GM19239 (cell line): ENCODE measurements at places on chromosomes 6 and 20.

DNA sequence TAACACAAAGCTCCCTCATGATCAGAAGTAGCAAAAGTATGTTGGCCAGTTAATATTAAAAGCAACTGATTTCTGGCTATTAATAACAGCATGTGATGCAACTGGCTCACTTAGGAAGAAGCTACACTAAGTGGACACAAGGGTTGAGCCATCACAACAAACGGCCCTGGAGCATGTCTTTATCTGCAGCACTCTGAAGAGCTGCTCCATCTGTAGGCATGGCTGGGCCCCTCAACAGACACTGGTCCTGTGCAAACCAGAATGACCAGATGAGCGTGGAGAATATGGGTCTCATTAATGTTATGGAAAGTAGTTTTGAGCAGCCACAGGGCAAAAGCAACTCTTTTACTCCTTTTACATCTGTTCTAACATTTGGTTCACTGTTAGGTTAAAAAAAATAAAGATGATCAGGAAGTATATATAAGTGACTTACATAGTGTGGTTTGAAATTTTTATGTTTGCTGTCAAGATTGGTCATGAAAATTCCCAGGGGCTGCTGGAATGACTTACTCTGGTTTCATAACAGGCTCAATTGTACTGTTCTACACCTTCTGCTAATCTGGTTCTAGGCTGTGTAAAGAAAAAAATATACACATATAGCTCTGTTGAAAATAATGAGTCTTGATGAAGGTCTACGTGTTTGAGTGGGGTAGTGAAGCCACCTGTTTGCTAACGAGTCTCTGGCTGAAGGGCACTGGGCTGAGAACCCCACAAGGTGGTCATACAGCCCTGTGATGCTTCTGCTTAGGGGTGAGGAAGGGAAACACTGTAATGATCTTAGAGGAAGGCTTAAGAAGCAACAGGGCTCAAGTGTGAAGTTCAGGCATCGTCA is 58.1 kb downstream of the INSM1 start:
- DNase-seq: no peak

- DNase-seq: peak; percentile 21
Measured at GRCh38 chr6:106334646-106335448, 9.3 kb upstream of the ATG5 start.

- DNase-seq: no peak
Measured at GRCh38 chr6:87908978-87909811, 138.4 kb upstream of the SPACA1 start.

DNA sequence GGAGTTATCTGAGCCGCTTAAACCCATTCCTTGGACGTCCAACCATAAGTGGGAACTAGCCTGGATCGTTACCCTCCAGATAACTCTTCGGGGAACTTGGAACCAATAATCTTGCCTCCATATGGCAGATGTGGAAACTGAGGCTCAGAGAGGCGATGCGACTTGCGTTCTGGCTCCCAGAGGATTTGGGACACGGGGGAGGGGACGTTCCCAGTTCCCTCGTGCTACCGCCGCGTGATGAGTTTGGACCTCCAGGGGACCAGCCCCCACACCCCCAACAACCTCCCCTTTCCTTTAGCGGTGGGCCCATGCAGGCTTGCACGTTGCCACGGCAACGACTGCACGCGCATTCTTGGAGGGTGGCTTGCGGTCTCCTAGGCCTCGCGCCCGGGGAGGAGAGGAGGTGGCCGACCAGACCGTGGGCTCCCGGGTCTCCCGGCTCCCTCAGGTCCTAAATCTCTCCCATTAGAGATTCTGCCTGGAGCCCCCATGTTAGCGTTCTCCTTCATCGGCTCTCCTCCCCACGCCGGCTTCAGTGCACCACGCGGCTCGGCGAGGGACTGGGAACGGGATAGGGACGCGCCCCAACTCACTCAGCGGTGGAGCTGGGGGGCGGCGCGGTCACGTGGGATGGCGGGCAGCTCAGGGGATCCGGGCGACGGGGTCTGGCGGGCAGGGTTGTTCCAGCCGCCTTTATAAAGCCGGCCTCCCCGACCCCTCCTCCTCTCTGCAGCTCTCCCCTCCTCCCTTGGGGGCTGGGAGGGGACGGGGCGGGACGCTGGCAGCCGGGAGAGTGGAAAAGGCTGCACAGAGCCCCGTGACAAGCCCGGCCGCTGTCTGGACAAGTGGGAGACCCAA is at the start of gene PLTP:
Gene PLTP (minus strand): TSS at position 670 of the 858 bp plus-strand sequence. CDS start 703 bp downstream, outside the sequence.
- no peak for DNase-seq

GRCh38 chr6:4381381-4381780 is 246.0 kb upstream of the ECI2 start:
- DNase-seq: no peak

DNA sequence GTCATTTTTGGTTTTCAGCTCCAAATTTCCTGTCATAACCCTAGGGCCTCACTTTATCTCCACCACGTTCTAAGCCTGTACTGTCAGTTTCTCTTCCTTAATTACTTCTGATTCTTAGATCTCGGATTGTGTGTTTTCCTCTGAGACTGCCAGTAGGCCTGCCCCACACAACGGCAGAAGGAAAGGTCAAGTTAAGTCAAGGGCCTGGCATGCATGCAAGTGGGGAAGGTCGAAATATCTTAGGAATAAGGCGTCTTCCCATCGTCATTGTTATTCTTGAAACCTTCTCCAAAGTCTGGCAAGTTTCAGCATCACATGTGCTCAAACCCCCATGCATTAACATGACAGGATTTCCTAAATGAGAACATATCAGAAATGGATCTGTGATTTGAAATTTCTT is 203.5 kb upstream of the TSHZ2 start:
- DNase-seq: no peak

DNA sequence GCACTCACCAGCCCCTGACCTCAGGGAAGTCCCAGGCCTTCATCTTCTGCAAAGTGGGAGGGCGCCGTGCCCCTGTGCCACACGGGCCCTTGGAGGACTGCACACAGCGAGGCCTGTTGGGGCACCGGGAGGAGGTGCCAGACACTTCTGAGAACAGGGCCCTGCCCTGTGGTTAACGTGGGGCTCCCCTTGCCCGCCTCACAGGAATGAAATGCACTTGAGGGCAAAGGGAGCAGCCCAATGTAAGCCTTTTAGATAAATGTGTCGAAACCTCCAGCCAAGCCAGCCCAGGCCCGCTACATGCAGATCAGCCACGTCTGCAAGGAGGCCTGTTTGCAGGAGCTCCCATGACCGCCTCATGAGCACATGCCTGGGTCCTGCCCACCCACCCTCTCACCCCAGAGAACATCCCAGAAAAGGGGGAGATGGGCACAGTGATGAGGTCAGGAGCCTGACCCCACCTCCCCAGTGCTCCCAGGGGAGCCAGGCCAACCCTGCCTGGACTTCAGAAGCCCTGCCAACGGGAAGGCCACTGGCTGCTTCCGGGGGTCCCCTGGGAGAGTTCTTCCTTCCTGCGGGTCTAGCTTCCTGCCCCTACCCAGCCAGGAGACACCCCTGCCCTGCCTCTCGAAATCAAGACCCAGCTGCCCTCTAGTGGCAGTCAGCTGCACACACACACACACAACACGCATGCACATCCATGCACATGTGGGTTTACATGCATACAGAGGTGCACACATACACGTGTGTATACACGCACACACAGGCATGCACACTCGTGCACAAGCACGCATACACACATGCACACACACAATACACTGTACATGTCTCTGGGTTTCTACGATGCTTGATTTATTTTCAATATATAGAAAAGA is 178.7 kb downstream of the TAF4 start:
- DNase-seq: peak; percentile 67

DNA sequence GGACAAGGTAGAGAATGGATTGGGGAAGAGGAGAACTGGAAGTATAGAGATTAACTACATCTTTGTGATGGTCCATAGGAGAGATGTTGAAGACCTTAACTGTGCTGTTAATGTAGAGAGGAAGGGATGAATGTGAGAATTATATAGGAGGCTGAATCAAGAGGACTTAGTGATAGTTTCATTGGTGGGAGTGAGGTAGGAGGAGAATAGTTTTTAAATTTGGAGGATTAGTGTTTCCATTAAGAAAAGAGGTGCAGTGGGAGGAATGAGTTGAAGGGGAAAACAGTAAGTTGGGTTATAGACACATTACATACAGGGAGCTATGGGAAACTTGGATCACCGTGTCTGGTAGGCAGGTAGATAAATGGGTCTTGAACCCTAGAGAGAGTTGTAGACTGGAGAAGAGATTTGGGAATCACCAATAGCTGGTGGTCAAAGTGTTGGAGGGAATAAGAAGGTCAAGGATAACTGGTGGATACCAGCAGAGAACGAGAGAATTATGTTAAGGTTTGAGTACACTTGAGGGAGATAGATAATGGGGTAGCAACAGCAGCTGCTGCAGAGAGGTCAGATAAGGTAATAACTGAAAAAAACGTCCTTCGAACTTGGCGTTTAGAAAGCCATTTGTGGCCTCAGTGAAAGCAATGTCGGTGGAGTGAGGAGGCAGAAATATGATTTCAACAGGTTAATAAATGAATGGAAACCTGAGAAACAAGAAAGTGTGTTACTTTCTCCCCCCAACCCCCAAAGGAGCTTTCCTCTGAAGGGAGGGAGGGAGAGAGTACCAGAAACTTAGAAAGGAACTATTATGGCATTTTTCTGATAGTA is 3.1 kb downstream of the C6orf89 start:
- no peak for DNase-seq

DNA sequence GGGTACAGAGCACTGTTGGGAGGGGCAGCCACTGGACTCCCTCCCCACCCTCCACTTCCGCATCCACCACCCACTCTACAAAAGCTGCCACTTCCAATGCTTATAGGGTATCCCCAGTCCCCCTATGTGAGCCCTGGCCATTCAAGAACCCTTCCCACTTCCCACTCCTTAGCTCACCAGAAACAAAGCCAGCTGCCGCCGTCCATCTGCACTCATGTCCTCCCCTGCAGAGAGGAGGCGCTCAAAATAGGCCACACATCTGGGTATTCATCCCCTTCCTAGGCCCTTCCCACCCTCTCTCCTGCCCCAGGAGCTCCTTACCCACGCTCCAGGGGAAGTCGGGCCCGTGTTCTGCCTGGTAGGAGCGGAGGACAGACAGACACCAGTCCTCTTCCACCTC is 6.5 kb upstream of the LY6G5C start:
- DNase-seq: no peak

- no peak for DNase-seq
Measured at GRCh38 chr6:12410946-12411345, 120.8 kb downstream of the EDN1 start.

- DNase-seq: peak; percentile 13
Measured at GRCh38 chr6:142671791-142672190, 273.2 kb downstream of the HIVEP2 start.

GRCh38 chr6:105909106-105909505 is 177.0 kb upstream of the PRDM1 start:
- no peak for DNase-seq

DNA sequence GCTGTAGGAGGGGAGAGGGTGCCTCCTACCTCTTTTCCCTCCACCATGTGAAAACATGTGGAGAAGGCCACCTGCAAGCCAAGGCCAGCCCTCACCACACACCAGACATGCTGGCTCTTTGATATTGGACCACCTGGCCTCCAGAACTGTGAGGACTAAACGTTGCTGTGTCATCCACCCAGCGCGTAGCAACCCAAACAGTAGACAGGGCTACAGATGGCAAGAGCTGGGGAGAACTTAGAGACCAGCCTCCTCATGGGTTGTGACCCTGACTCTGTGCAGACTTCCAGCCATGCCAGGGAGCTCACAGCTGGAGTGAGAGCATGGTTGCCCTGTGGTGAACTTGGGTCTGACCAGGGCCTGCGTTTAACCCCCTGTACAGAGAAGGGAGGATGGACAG is 195.9 kb upstream of the CST7 start:
- no peak for DNase-seq

GRCh38 chr6:135163440-135163738 is 17.7 kb upstream of the MYB start:
- DNase-seq: no peak
